ENCODE measurements at places on chromosomes 13 and 19.

GRCh38 chr19:7927605-7928333 is 1.8 kb upstream of the CTXN1 start:
- no peak for ATAC-seq

DNA sequence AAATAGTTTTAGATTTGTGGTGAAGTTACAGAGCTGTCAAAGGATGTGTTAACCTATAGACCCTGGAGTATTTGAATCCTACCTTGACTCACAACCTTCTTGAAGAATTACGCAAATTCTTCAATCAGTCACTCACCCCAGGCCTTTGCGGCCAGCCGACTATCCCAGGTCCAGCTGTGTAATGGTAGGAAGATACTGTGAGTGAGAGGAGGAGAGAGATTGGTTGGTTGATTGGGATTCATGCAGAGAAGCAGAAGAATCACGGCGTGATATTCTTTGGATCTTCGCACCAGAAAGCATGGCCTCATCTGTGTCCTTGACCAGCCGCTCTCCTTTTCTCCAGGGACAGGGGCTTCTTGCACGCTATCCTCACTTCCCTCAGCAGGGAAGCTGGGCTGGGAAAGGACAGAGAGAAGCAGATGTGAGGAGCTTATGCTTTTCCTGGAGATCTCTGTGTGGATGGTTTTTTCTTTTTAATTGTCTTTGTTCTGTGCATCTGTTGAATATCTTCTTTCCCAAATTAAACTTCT is 249.1 kb downstream of the GGACT start:
- no peak for ATAC-seq

GRCh38 chr13:32284927-32285632 is 30.1 kb downstream of the ZAR1L start:
- ATAC-seq, result peak; percentile 79

- ATAC-seq, result no peak
These were observed 17.1 kb upstream of the DPY19L3 start for GRCh38 chr19:32388393-32388855.

GRCh38 chr13:71867131-71867814 is at the start of gene DACH1:
Gene DACH1 (minus strand): TSS chr13:71867204.
- ATAC-seq, result peak; percentile 82

DNA sequence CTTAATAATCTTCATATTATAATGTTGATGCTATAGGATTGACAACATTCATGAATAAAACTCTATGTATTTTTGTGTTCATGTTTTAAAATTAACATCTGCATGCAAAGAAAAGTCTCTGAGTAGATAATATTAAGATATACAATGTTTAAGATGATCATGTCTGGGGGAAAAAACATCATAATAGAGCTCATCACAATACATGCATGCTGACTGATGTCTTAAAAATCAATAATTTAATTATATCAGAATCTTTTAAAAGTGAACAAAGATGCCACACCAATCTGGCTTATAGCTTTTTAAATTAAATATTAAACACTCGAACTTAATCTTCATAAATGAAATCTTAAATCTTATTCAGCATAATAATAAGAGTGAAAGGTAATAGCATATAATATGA is 933.9 kb upstream of the MIR17HG start:
- ATAC-seq, result no peak

DNA sequence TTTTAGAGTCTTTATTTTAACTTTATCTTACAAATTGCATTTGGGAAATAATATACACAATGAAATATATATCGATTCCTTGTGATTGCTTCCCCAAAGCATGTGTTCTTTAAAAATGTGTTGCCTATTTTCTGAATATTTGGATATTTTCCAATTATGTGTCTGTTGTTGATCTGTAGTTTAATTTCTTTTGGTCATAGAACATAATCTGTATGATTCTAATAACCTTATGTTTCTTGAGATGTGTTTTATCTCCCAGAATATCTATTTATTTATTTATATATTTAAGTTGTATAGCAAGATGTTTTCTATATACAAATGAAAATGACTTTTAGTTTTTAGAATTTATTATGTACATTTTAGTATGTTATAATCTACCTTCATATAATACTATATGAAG is 710.8 kb upstream of the PCDH20 start:
- ATAC-seq, result no peak

GRCh38 chr19:1351381-1351851 is 32.3 kb upstream of the NDUFS7 start:
- ATAC-seq, result peak; percentile 3

- no peak for ATAC-seq
These were observed 127.9 kb upstream of the SOX1 start for GRCh38 chr13:111938741-111939665.

- no peak for ATAC-seq
These were observed 2.1 kb downstream of the NFIX start for GRCh38 chr19:12997179-12997966.

DNA sequence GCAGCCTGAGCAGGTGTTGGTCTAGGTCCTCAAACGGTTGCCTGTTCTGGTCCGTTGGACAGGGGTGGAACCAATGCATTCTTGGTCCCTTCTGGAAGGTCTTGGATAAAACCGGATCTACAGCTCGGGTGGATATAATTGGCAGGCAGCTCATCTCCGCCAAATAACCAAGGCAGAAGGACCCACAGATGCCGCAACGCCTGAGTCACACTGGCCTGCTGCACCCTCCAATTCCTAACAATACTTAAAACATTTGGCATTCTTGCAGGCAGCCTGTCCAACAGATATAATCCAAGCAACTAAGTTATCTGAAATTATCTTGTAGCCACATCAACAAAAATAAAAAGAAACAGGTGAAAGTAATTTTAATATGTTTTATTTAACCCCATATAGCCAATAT is 59.0 kb upstream of the FGF14 start:
- peak; percentile 82 for ATAC-seq

GRCh38 chr19:47469719-47470118 is 2.0 kb downstream of the SLC8A2 start:
- ATAC-seq, result no peak

DNA sequence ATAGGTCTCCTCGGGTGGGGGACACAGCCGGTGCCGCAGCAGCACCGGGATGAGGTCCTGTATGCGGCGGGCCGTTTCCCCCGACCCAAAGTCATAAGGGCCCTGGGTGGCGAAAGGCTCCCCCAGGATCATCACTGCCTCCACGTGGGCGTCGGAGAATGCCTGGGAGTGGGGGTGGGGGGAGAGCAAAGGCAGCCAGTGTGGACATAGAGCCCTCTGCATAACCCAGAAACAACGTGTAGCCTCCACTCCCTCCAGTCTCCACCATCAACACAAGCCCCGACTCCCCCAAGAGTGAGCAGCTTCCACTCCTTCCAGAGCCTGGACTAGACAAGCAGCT is 1.7 kb upstream of the NUMBL start:
- no peak for ATAC-seq

- no peak for ATAC-seq
These were observed 33.7 kb upstream of the TPM4 start for GRCh38 chr19:16042533-16043085.

DNA sequence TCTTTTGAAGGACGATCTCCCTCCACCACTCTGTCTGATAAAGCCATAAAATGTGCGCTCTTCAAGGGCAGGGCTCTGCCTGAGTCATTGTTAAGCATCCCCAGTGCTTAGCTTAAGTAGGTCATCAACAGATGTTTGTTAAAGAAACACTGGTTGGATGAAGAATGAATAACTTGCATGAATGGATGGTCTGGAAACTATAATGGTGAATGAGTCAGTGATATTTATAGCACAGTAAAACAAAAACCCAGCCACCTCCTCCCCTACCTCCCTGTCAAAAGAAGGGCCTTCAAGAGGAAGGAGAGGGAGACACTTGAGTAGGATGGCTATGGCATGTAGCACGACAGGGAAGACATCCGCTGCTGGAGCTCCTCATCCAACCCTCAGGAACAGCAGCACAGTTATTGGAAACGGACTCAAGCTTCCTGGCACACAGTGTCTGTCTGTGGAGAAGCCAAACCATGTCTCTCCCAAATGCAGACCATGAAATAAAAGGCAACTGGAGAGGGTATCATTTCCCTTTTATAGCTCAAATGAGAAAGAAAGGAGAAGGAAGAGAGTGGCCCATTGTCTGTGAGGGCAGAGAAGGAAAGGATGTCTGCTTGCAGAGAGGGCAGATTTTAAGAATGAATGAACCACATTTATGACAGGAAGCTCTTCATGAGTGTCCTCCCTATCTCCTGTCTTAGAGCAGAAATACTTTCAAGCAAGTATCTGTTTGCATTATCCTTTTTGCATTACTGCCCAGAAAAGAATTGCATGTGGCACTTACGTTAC is 183.5 kb upstream of the UBL3 start:
- ATAC-seq, result peak; percentile 92

GRCh38 chr19:29543381-29543780 is 17.6 kb downstream of the VSTM2B start:
- no peak for ATAC-seq

DNA sequence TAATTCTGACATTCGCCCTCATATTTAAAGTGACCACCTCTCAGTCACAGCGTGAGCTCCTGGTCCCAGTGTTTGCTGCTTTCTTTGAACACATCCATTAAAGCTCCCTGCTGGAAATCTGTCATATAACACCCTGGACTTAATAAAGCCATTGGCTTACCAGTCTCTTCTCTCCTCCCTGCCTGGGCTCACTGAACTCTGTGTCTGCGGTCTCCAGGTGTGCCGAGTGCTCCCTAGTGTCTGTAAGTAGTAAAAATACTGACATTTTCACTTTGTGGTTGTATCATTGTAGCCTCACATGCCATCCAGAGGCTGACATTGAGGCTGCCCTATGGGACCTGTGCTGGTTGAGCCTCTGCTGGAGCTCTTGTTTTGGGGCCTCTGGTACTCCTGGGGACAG is 2.6 kb upstream of the PSG11 start:
- no peak for ATAC-seq

GRCh38 chr13:70960841-70961443 is 852.7 kb upstream of the KLHL1 start:
- peak; percentile 46 for ATAC-seq

DNA sequence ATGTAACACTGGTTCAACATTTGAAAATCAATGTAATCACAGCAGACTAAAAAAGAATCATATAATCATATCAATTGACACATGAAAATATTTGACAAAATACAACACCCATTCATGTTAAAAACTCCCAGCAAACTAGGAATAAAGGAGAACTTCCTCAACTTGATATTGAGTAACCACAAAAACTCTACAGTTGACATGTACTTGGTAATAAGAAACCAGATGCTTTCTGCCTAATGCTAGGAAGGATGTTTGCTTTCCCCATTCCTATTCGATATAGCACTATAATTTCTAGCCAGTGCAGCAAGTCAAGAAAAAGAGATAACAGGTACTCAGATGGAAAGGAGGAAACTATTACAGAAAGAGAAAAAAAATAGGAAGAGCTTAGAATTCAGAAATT is 26.9 kb downstream of the UFM1 start:
- ATAC-seq, result no peak

GRCh38 chr19:29379257-29380021 is 146.4 kb upstream of the VSTM2B start:
- no peak for ATAC-seq

DNA sequence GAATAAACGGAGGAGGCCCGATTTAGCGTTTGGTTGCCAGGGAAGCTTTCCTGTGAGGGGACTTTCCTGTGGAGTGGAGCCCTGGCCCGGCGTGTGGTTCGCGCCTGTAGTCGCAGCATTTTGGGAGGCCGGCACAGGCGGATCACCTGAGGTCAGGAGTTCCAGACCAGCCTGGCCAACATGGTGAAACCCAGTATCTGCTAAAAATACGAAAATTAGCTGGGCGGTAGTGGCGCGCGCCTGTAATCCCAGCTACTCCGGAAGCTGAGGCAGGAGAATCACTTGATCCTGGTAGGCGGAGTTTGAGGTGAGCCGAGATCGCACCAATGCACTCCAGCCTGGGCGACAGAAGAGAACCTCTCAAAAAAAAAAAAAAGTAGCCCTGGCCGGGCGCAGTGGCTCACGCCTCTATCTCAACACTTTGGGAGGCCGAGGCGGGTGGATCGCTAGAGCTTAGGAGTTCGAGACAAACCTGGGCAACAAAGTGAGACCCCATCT is 6.9 kb downstream of the KANK3 start:
- no peak for ATAC-seq

Data from SK-N-SH treated with all-trans-retinoic acid at 6 μM for 48 hours (cell line).